Spleen (tissue), 13 donors: ENCODE measurements at places on chromosomes 4 and X. TPM values are rescaled to one million over a fixed set of nuclear protein-coding genes. Genes with fewer than 3 reads are reported as not detected.

Gene GAGE1
- total RNA-seq: not detected

Gene JADE3
- 9.9 TPM for total RNA-seq

Gene ADAM29
- total RNA-seq: not detected

Gene TDO2
- total RNA-seq: 1.0 TPM

Gene HTRA3
- 1.4 TPM for total RNA-seq

Gene DUX4
- not detected for total RNA-seq

Gene POF1B
- 7.5 TPM for total RNA-seq

Gene MAGEB1
- not detected for total RNA-seq

DNA sequence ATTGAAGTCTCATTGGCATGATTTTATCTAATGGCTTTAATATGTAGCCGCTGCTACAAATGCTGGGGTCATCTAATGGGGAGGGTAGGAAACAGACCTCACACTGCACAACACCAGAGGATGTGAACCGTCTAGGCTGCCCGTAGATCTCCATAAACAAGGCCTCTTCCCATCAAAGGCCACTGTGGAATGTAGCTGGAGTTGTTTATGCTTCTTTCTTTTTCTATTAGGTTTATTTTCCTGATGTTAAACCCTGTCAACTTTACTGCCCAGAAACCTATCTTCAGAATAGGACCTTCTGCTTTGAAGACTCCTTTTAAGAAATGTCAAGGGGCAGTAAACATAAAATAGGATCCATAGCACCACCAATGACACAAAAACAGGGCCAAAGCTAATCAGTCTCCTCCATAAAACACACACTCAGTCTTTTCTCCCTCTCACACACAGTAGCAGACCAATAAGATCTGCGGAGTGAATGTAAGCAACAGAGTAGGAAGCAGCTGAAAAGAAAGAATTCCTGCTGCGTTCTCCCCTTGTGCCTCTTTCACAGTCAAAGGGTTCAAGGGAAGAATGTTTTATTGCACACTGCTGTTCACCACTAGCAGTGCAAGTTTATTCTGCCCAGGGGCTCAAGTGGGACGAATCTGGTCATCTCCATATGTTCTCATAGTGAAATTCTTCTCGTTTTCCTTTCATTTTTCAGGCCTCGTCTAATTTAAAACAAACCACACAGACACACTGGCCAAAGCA, 72.2 kb downstream of the MAML3 start:
- DNase-seq: no peak

DNA sequence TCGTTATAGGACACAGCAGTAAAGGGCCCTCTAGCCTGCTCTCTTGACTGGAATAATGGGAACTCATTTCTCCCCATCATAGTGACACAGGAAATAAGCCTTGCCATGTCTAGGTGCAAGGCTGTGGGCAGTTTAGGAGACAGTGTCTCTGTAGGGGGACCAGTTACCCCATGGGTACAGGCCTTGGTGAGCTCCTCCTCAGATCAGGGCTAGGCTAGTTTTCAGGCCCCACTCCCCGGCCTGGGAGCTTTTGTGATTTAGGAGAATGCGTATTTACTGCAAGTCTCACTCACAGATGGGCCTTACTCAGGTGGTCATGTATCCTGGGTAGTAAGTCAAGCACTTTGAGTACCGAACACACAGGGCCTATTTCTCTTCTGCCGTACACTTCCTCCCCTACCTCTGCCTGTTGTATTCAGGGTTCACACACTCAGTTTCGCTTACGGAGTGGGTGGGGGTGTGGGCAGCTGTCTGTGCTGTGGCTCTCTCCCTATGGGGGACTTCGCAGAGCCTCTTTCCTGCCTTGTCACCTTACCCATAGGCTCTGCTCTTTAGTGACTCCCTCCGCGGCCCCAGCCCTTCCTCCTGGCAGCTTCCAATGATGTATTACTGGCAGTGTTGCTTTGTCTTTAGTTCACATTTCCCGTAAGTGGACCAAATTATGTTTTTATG, 34.2 kb downstream of the FAM193A start:
- DNase-seq: peak; percentile 82

- DNase-seq: no peak
Observed at GRCh38 chr4:183887351-183887750, 17.8 kb upstream of the STOX2 start.

DNA sequence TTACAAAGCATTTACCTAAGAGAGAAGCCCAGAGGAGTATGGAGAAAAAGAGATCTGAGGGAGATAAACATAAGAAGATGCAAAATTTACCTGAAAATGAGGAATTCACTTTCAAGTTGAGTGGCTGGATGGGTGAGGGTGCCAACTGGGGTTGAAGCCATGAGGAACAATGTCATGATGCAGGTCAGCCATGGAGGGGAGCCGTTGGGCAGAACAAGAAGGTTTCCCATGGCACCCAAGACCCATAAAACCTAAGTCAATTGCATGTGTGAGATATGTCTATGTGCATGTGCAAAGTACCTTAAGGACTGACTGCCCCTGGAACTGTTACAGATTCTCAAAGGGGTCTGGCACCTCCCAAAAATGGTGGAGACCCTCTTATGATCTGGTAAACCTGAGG, 46.6 kb upstream of the PRRG1 start:
- DNase-seq: no peak

GRCh38 chrX:15781961-15782699, 8.2 kb upstream of the ZRSR2 start:
- DNase-seq: no peak

- no peak for DNase-seq
Observed at GRCh38 chrX:51598899-51599298, 19.8 kb downstream of the CENPVL3 start.

DNA sequence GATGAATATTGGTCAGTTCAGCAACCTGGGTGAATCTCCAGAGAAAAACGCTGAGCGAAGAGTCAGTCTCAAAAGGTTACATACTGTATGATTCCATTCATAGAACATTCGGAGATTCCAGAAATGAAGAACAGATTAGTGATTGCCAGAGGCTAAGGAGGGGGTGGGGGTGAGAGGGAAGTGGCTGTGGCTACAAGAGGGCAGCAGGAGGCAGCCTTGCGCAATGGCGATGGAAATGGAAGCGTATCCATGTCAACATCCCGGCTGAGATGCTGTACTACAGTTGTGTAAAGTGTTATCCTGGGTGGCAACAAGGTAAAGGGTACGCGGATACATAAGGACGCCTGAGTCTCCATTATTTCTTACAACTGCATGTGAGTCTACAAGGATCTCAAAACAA, 18.0 kb downstream of the LYAR start:
- no peak for DNase-seq

- DNase-seq: peak; percentile 87
Observed at GRCh38 chrX:103831803-103832544, at the start of gene RAB9B. TSS of gene RAB9B (minus strand) at chrX:103832257. CDS start at chrX:103825784, 6,473 bp downstream.

DNA sequence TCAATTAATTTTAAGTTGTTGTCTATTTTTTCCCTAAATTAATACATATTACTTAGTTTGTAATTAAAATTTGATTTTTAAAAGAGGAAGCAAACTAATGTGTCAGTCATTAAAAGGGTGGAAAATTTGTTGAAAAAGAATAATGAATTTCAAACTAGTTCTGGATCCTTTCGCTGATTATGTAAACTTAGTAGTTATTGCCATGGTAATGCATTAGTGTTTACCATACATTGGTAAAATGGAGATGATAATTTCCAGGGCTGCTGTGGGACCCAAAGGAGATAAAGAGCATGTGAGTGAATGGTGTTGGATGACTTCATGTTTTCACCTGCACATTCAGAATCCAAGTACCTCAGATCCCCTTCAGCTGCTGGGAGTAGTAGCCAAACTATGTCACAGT, 6.5 kb downstream of the BEX3 start:
- DNase-seq: no peak

DNA sequence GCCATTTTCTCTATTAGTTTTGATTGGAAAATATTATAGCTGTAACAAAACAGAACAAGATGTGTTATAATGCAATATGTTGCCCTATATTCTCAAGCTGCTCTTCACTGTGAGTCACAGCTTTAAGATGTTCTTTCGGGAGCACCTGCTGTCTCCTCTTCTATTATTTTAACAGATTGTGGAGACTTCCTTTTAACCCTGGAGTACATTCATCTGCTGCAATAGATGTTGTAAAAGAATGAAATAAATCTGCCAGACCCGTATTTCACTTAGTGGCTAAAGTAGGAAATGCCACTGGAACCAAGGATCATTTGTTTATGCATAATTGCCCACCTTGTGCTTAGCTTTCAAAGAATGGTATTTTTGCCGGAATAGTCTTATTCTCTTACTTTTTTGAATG, 11.1 kb downstream of the LSM6 start:
- DNase-seq: no peak

DNA sequence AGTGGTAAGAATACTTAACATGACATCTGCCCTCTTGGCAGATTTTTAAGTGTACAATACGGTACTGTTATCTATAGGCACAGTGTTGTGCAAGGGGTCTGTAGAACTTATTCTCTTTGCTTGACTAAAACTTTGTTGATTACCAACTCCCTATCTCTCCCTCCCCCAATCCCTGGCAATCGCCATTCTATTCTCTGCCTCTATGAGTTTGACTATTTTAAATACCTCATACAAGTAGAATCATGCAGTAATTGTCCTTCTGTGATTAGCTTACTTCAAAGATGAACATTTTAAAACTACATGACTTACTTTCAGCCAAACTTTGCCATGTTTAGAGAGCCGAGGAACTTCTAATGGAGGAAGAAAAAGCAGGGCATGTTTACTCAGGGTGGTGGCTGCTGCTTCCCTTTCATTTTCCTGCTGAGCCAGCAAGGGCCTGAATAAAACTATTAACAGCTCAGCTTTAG, 62.4 kb downstream of the APOO start:
- DNase-seq: no peak

GRCh38 chr4:110344165-110344564, 131.8 kb upstream of the ENPEP start:
- no peak for DNase-seq

- DNase-seq: no peak
Observed at GRCh38 chrX:101397779-101398178, 7.0 kb downstream of the RPL36A start.

DNA sequence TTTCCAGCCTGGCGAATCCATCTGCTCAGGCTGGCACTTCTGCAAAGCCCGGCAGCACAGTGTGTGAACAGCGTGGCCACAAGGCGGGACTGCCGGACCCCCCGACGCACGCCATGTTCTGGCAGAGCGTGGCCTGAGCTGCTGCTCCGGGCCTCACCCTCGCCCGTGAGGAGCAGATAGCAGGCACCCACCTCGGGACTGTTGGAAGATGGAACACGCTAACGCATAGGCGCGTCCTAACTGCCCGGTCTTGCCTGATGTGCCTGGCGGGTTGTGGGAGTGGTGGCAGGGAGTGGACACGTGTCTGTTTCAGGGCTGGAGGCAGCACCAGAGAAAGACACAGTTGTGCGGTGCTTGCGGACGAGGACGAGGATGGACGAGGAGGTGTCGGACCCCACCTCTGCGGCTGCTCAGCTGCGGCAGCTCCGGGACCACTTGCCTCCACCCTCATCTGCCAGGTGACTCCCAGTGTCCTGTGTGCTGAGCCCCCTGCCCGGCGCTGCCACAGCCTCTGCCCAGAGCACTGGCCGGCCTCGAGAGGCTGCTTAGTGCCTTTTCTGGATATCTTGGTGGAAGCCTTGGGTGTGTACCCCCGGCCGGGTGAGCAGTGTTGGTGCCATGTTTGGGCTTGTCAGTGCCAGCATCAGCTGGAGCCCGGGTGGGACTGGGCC, 28.2 kb downstream of the UVSSA start:
- DNase-seq: peak; percentile 68

GRCh38 chr4:176464748-176465147, 145.0 kb downstream of the SPCS3 start:
- DNase-seq: no peak

DNA sequence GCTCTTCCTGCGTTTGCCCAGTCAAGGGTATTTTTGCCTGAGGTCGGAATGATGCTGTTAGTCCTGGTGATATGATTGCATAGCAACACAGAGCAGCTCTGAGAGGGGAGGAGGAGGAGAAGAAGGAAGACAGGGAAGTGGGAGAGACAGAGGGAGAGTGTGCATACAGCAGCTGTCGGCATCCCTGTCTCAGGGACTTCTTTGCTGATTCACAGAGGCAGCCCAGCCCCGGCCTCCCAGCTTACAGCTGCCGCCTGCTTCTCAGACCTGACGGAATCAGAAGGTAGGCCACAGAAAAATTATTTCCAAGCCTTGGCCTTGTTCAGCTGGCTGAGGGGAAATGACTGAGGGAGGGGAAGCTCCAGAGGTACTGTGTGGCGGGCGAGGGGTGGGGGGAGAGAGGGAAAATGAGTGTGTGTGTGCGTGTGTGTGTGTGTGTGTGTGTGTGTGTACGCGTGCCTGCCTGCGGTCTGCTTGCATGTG, 319 bp downstream of the DRP2 start:
- DNase-seq: no peak

GRCh38 chr4:103996064-103996463, 276.3 kb upstream of the TACR3 start:
- no peak for DNase-seq

DNA sequence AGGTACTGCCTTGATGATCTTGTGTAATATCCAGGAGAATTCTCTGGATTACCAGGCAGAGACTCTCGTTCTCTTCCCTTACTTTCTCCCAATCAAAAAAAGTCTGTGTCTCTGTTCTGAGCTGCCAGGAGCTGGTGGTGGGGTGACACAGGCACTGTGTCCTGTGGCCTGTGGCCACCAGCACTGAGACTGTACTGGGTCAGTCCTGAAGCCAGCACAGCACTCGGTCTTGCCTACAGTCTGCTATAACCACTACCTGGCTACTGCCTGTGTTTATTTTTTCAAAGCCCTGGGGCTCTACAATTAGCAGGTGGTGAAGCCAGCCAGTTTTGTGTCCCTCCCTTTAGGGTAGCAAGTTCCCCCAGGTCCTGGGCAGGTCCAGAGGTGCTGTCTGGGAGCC, 331.1 kb upstream of the MAGEB18 start:
- no peak for DNase-seq

DNA sequence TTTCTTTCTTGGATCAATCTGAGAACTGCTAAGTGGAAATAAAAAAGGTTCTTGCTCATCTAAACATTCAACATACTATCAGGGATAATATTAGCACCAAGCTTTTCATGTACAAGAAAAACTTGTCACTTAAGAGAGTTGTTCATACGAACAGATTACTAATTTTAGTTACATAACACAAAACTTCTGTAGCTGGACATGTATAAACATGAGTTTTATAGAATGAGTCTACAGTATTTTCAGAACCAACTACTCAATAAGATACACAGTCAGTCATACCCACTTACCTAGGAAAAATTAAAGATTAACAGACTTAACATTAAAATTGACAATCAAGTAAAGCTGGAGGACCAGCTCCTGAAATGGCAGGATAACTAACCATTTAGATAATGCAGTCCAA, 540.1 kb upstream of the FAM241A start:
- no peak for DNase-seq
